NCI-H187 treated with DMSO at 0.1 percent for 48 hours (cell line): ENCODE measurements at places on chromosomes 2 and 18.

DNA sequence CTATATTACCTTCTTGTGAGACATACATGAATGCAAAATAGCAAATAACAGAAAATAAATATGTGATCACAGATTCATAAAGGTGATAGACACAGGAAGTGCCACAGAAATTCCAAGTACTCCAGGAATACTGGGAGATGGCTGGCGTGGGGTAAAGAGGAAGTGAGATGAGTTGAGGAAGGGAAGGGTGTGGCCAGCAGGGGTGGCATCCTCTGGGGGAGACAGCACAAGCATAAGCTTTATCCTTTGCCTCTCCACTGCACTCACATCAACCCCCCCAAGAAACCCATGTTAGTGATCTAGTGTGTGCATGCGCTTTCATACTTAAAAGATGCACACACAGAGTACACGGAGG, 94.8 kb upstream of the B3GNT7 start:
- no peak for DNase-seq

GRCh38 chr18:77205769-77206168, 43.9 kb upstream of the GALR1 start:
- no peak for DNase-seq

GRCh38 chr18:49651033-49651432, 89.2 kb downstream of the LIPG start:
- DNase-seq = no peak

GRCh38 chr18:76503649-76504386, 8.8 kb upstream of the ZNF516 start:
- DNase-seq = no peak

GRCh38 chr2:201234663-201235135, 25.6 kb upstream of the CASP8 start:
- no peak for DNase-seq

GRCh38 chr2:20584399-20585358, 66.2 kb downstream of the HS1BP3 start:
- no peak for DNase-seq

- no peak for DNase-seq
These were observed 1310.8 kb upstream of the SLC39A10 start for GRCh38 chr2:194346193-194346592.

DNA sequence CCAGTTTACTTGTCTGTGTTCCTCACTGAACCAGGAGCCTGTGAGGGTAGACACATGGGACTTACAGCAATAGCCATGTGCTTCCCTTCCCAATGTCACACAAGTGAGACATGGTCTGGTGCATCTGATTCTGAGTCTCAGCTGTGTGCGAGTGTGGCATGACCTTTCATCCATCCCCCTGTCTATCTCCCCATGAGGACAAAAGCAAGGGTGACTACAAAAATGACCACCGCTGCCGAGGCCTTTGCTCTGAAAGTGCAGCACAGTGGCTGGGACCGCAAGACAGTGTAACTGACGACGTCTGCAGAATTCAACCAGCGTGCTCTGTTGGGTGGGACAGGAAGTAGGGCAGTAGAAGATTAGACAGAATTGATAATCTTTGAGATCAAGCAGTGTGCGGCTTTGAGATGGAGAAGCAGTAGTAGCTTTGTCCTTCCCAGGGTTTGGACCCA, 50.5 kb downstream of the RAB31 start:
- no peak for DNase-seq

- no peak for DNase-seq
These were observed 24.4 kb downstream of the ZNF892 start for GRCh38 chr2:95231723-95232122.

- DNase-seq = no peak
These were observed 630.9 kb upstream of the FAM98A start for GRCh38 chr2:34229998-34230397.

GRCh38 chr2:55114597-55114996, 64.3 kb upstream of the RTN4 start:
- DNase-seq = no peak

DNA sequence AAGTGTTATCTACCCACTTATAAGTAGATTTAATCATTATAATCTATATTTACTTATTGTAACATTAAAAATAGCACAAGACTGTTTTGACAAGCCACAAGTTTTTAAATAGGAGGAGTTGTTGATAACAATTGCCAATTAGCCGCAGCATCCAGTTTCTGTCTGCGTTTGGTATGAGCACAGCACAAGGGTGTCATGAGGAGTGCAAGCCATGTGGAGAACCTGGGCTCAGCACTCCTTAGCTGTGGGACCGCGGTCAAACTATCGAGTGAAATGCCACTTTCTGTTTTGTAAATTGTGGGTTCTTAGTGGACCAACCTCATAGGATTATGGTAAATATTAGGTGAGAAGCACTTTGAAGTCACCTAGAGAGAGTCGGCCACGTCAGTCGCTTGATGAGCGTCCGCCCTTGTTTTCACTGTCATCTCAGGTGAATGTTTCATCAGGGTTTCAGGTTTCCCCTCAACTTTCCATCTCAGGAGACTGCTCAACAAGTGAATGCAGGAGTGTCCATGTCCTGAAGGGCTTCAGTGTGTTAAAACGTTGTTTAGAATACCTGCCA, 294.5 kb downstream of the ZNF407 start:
- DNase-seq = no peak

GRCh38 chr2:46299365-46300263, 2.4 kb downstream of the EPAS1 start:
- no peak for DNase-seq

- no peak for DNase-seq
These were observed 80.2 kb upstream of the PHLPP1 start for GRCh38 chr18:62634979-62635630.

DNA sequence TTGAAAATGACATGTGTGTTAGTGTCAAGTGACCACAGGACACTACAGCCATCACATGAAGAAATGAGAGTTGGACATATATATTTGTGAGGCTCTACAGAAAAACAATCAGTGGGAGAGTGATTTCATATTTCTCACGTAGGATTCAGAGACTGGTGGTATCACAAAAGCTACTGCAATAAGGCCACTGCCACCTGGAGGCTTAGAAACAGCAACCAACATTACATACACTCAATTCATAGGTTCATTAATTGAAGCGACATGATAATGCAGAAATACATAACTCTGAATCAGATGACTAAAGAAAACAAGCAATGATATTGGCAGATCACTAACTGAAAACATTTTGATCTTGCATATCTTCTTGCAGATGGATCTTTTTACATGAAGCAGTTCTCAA, 248.1 kb upstream of the KLHL14 start:
- no peak for DNase-seq

GRCh38 chr2:129201696-129202095, 777.8 kb upstream of the RAB6C start:
- no peak for DNase-seq

DNA sequence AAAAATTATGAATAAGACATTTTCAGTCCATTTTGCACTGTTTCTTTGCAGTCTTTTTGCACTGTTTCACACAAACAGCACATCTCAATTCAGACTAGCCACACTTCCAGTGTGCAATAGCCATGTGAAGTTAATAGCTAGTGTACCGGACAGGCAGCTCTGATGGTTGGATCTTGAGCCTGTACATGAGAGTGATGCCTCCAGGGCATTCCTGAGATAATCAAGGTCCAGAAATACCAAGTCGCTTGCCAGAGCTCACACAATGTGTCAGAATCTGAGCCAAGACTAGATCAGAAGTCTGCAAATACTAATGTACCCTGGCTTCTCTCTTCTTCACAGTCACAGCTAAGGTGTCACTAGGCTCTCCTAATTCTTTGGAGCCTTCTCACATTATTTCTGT, 180.2 kb downstream of the OSR1 start:
- no peak for DNase-seq

GRCh38 chr2:237254911-237255578, 158.9 kb downstream of the COL6A3 start:
- DNase-seq = no peak

DNA sequence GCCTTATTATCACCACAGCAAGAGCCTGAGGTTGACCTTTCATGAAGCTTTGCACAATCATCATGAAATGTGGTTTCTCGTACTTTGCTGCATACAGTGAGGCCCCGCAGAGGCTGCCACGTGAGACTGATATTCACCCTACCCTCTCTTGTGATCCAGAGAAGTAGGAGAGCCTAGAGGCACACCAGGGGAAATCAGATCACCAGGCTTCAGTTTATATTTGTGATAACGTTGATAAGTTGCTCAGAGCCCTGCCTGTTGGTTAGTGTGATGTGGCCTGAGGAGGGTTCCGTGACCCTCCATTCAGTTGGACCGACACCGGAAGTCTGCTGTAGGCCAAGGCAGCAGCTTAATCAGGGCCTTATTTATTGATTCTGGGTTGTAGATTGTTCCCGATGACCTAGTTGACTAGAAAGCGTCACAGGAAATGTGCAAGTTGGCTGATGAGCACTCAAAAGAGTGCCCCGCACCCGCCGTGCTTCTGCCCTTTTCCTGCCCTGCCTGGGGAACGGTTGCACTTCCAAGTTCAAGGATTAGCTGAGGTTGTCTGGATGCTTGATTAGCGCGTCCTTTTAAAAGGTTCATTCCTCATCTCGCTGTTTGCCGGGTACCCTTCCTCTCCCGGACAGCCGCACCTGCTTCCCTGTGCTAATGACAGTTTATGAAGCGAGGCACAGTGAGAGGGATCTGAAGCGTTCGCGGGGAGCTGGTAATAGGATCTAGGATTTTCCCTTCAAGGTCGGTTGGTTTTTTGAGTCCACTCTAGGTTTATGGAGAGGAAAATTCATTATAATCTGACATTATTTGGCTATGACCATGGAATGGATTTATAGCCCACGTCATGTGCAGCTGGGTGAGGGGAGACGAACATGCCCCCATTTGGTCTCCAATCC, 146.4 kb downstream of the SH3RF3 start:
- DNase-seq = peak; percentile 88

DNA sequence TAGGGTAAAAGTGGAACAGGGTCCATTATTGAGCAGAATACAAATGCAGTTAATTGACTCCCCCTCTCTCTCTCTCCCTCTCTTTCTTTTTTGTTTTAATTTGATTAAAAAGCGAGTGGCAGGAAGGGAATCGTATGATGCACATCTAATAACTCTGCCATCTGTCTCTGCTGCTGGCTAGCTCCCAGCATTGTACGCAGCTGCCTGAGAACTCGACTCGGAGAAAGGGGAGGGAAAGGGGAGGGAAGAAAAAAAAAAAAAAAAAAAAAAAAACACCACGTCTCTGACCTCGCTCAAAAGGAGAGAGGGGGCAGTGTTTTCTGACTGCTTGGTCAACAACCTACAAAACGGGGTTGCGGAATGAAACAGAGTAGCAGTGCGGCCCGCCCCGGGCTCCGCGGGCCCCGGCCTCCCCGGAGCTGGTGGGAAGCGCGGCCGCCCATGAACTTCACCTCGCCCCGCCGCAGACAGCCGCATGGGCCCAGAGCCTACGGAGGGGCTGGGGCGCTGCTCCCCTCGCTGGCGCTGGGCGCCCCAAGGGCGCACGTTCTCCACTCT, 265.7 kb downstream of the TCF4 start:
- DNase-seq = peak; percentile 37

DNA sequence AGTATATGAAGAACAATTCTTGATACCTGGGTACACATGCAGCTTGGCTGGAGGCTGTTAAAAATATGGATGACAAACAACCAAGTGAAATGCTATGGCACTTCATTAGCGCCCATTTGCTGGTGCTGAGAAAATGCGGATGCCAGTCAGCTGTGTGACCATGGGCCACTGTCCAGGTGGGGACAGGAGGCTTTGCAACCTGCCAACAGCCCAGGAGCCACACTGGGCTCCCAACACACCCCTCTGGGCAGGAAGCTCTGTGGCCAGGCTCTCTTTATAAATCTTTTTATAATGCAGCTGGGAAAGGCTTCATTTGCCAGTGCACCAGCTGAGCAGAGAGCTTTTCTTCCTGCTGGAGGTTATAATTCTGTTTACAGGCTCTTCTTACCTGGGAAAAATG, 19.9 kb downstream of the RNF144A start:
- DNase-seq = no peak

DNA sequence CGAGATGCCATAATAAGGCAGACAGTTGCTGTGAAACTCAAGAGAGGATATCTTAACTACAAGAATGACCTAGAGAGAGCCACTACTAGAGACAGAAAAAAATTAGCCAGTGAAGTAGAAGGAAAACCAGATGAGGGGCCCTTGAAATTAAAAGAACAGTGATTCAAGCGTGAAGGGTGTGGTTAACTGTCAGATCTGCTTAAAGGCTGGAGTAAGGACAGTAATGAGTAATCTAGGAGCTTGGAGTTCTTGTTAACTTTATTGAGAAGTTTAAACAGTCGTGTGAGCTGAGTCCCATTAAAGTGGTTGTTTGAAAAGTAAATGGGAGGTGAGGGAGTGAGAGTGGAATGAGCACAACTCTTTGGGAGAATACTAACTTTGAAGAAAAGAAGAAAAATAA, 21.3 kb downstream of the PIGN start:
- no peak for DNase-seq

GRCh38 chr18:45106331-45106774, 425.7 kb downstream of the SETBP1 start:
- no peak for DNase-seq

DNA sequence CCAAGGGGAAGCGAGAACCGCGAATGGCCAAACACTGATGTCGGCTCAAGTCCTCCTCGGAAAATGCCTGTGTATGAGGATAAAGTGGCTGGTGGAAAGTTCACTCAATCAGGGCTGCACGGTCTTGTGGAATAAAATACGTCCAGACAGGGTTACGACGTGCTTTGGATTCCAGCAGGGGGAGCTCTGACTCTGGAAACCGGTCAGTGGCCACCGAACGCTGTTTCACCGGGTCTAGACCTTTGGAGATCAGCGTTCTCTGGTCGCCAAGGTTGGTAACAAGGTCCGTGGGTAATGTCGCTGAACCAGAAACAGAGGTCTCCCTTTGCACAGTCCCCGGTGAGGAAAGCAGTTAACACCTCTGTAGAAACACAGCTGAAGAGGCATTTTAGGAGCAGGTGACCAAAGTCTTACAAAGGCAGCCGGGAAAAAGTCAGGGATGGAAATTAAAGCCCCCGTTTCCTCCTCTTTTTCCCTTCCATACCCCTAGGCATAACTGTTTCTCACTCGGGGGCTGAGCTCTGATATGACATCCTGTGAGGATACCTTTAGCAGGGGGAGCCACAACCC, 47.8 kb downstream of the CDCA7 start:
- DNase-seq = peak; percentile 0

- DNase-seq = peak; percentile 51
These were observed 967.8 kb downstream of the BCL11A start for GRCh38 chr2:59585655-59586054.

DNA sequence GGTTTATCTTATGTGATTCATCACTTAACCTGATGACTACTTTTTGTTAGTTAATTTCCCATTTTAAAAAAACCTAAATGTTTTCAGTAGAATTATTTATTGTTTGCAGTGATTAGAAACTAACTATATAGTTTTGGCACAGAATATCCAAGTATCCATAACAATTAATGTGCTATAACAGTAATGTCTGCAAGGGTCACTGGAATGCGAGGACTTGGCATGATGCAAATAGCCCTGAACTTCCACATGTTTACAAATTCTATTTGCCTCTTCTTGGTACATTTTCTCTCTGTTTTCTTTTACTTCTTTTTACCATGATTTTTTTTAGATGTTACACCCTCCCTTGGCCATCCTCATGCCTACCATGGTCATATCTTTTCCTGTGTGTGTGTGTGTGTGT, 49.3 kb upstream of the GALNT3 start:
- DNase-seq = peak; percentile 70
